ENCODE measurements at places on chromosomes 5 and 9.

- DNase-seq, result no peak
Observed at GRCh38 chr9:33109097-33109496, 32.6 kb upstream of the SMU1 start.

- DNase-seq, result no peak
Observed at GRCh38 chr9:99866398-99866797, 40.1 kb upstream of the STX17 start.

GRCh38 chr9:26216702-26217101 is 538.5 kb upstream of the TUSC1 start:
- DNase-seq, result no peak

- DNase-seq, result no peak
Observed at GRCh38 chr9:97365634-97366033, 46.3 kb upstream of the TDRD7 start.

DNA sequence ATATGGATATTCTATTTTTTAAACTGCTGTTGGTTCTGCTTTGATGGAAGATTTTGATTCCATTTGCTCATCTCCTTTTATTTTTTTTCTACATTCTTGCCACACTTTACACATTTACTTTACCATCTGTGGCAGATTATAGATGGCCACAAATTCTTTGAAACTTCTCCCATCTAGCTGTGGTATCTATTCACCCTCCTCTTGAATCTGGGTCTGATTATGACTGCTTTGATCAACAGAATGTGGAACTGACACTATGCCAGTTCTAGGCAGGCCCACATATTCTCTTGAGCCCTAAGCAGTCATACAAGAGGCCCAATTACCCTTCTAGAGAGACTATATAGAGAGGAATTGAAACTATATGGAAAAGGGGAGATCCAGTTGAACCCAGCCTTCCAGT is 439.0 kb upstream of the PTGER4 start:
- DNase-seq, result no peak
